ENCODE measurements at places on chromosomes 16 and 17. TPM values are rescaled to one million over a fixed set of nuclear protein-coding genes. Genes with fewer than 3 reads are reported as not detected.

The ITGAD gene
- not detected for total RNA-seq

The EVI2B gene
- total RNA-seq, result 3.0 TPM

The KRT24 gene
- not detected for total RNA-seq

The MT3 gene
- 1.1 TPM for total RNA-seq

The DPEP3 gene
- not detected for total RNA-seq

The CCR7 gene
- total RNA-seq, result 2.5 TPM

The BRICD5 gene
- total RNA-seq, result 6.4 TPM

The CLEC10A gene
- 0.98 TPM for total RNA-seq

The TBC1D3I gene
- not detected for total RNA-seq

The AURKB gene
- 1.7 TPM for total RNA-seq

DNA sequence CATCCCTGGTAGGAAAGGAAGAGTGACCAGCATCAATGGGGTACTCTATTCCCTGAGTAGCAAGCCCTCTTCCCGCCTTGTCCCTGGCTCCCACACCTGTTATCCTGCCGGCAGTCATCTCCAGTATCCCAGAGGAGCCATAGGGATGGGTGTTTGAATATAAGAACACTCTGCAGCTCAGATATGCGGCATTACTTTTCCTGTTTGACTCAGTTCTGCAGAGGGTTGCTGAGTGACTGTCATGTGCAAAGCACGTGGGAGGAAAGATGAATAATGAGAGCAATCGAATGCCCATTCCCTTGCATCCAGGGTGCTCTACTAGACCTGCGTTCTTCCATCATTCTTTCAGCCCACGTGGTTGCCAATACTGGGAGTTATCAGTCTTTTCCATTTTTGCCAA is 115.1 kb downstream of the PRKCB start:
- H3K4me3 ChIP-seq, result no peak overlapping the region
- no peaks in the 10 kb centered on the region for H3K36me3 ChIP-seq
- no peak overlapping the region for H3K27ac ChIP-seq
- no peak for DNase-seq

DNA sequence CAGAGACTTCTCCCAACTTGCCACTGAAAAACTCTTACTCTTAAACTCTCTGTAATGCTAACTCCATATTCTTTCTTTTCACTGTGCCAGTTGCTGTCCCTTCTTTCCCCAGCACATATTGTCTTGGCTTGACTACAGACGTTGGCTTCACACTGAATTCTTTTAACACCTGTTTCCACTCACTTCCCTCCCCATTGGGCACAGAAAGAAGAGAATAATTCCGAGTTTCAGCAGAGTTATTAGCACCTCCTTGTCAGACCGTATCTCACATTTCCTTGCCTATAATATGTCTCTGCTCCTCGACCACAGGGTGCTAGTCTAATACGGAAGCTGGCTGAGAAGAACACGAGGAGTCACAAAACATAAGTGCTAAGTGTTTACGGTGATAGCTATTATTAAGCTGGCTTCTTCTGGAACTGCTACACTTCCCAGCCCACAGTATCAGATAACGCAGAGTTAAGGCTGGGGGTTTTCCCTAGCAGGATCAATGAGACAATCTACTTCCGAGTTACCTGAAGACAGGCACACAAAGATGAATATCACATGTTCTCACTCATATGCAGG is 188.5 kb upstream of the CDH8 start:
- DNase-seq, result no peak
- H3K36me3 ChIP-seq, result no peaks in the 10 kb centered on the region
- no peaks in the 10 kb centered on the region for H3K27me3 ChIP-seq
- no peaks in the 10 kb centered on the region for H3K4me1 ChIP-seq
- no peak overlapping the region for H3K27ac ChIP-seq

- no peak overlapping the region for H3K27ac ChIP-seq
- no peaks in the 10 kb centered on the region for H3K36me3 ChIP-seq
- H3K4me1 ChIP-seq, result peaks cover 9% of the 10 kb centered on the region
- no peak for DNase-seq
Measured at GRCh38 chr17:61416211-61416539, 16.5 kb downstream of the TBX2 start.

- no peaks in the 10 kb centered on the region for H3K4me1 ChIP-seq
- no peak overlapping the region for H3K27ac ChIP-seq
- DNase-seq, result no peak
- no peaks in the 10 kb centered on the region for H3K36me3 ChIP-seq
- no peaks in the 10 kb centered on the region for H3K27me3 ChIP-seq
- H3K4me3 ChIP-seq, result no peak overlapping the region
Measured at GRCh38 chr17:45982791-45983613, 16.0 kb upstream of the STH start.

GRCh38 chr16:51449441-51449840 is 298.4 kb upstream of the SALL1 start:
- DNase-seq, result no peak
- H3K4me1 ChIP-seq, result no peaks in the 10 kb centered on the region
- no peak overlapping the region for H3K27ac ChIP-seq
- H3K4me3 ChIP-seq, result no peak overlapping the region

DNA sequence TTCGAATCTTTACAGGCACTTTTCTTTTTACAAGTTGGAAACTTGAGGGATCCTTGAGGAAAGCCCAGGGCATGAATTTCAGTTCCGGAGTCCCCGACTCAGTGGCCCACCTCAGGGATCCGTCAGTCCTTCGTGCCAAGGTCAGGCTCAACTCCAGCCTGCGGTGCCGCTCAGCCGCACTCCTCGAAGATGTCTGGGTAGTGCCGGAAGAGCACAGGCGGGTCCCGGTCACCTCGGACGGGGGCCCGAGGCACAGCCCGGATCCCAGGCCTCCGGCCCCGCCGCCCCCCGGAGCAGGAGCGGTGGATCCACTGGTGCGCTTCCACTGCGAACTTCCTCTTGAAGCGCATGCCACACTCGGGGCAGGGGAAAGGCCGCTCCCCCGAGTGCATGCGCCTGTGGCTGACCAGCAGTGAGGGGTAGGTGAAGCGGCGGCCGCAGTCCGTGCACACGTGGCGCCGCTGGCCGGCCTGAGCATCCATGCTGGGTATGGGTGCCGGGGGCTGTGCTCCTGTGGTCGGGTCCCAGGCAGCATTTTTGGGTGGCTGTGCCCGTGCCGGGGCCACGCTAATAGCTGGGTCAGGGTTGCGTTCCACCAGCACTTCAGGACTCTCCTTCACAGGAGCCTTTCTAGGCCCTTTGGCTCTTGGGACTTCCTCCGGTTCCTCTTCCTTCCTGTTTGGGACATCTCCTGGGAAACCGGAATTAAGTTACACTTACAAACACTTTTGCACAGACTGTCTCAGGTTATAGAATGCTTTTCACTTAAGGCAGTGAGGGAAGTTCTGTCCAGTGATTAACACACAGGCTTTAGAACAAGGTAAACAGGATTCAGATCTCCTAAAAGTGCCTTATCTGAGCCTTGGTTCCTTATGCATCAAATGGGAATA is 1.5 kb downstream of the ZNF688 start:
- peaks cover 10% of the 10 kb centered on the region for H3K4me1 ChIP-seq
- H3K36me3 ChIP-seq, result no peaks in the 10 kb centered on the region
- H3K27ac ChIP-seq, result no peak overlapping the region
- H3K27me3 ChIP-seq, result no peaks in the 10 kb centered on the region
- peak; percentile 43 for DNase-seq

GRCh38 chr17:62797959-62798358 is 10.2 kb downstream of the MARCHF10 start:
- no peak overlapping the region for H3K4me3 ChIP-seq
- H3K4me1 ChIP-seq, result peaks cover 2% of the 10 kb centered on the region
- DNase-seq, result no peak
- H3K27me3 ChIP-seq, result no peaks in the 10 kb centered on the region
- no peak overlapping the region for H3K27ac ChIP-seq

DNA sequence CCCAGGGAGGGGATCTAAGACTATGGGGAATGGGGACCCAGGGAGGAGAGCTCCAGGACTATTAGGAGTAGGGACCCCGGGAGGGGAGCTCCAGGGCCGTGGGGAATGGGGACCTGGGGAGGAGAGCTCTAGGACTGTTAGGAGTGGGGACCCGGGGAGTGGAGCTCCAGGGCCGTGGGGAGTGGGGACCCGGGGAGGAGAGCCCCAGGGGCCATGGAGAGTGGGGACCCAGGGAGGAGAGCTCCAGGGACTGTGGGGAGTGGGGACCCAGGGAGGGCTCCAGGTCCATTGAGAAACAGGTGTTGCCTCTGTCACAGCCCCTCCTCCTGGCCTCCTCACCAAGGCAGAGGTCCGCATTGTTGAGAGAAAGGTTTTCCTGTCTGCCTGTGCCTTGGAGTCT is 16.0 kb downstream of the MPRIP start:
- H3K27me3 ChIP-seq, result no peaks in the 10 kb centered on the region
- H3K4me3 ChIP-seq, result no peak overlapping the region
- no peaks in the 10 kb centered on the region for H3K36me3 ChIP-seq
- no peak overlapping the region for H3K27ac ChIP-seq

DNA sequence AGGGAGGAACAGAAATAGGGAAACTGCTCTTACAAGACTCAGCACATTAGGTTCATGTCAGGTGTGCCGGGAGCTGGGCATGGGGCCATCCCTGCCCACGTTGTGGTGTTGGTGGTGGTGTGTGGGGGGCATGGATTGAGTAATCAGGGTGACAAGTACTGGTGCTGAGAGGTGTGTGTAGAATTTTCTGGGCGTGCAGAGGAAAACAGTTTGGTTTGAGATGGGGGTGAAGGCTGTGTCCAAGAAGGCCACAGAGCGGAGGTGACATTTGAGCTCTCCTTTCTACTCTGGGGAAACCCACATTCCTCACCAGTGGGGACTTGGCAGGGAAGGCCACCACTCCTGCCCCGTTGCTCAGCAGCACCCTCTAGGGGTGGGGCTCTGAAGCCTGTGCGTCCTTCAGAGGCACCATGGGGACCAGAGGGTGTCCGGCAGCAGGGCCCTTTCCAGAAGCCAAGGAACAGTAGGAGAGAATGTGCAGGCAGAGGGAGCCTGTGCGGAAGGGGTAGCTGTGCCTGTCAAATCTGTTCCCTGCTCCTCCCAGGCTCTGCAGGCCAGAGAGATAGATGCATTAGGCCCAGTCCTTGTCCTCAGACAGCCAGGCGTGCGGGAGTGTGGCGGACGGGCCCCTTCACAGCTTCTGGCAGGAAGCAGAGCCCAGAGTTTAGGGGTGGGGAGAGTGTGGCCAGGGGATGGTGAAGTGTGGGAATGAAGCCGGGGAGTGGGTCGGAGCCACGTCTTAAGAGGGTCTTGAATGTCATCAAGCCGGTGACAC is 48.7 kb upstream of the GSE1 start:
- H3K27ac ChIP-seq, result no peak overlapping the region
- no peak overlapping the region for H3K4me3 ChIP-seq
- no peaks in the 10 kb centered on the region for H3K36me3 ChIP-seq
- no peaks in the 10 kb centered on the region for H3K27me3 ChIP-seq
- peaks cover 6% of the 10 kb centered on the region for H3K4me1 ChIP-seq

- no peak overlapping the region for H3K4me3 ChIP-seq
- no peaks in the 10 kb centered on the region for H3K36me3 ChIP-seq
- no peaks in the 10 kb centered on the region for H3K27me3 ChIP-seq
- no peak overlapping the region for H3K27ac ChIP-seq
- no peak for DNase-seq
- no peaks in the 10 kb centered on the region for H3K4me1 ChIP-seq
Measured at GRCh38 chr16:68426347-68426652, 22.0 kb downstream of the SMPD3 start.

DNA sequence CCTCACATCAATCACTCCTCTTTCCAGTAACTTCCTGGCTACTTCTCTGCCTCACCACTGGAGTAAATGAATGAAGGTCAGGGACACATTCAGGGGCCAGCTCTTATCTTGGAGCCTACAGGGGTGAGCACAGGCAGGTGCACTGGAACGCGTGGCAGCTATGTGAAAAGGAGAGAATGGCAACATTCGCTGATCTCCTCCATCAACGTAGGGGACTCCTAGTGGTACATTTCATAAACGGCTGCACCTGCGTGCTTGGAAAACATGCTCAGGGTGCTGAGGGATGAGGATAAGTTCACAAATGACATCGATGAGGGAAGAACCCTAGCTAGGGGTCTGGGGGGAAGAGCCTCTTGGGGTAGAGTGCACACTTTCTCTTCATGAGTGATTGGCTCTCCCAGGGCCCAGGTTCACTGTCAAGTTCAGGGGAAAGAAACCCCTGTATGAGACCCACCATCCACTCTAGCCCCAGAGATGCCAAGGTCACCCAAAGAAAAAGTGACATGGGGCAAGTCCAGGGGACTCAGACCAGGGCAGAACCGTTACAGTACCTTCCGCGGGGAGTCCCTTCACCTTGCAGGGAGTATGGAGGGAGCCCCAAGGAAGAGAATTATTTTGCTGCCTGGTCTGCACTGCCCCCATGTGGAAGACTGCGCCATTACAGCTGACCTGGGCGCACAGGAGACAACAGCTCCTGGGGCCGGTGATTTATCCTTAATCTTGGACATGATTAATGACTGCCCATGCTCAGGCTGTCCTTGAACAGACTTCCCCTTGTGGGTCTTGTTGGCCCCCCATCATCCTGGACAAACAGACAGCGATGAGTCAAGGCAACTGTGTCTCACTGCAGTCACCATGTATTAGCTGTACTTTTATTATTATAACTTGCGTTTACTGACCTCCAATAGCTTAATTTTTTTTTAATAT is 30.1 kb downstream of the VAC14 start:
- H3K36me3 ChIP-seq, result no peaks in the 10 kb centered on the region
- peak; percentile 83 for DNase-seq
- H3K27ac ChIP-seq, result no peak overlapping the region
- no peaks in the 10 kb centered on the region for H3K27me3 ChIP-seq
- no peak overlapping the region for H3K4me3 ChIP-seq

GRCh38 chr17:32659419-32659842 is 172.6 kb downstream of the CDK5R1 start:
- no peak overlapping the region for H3K4me3 ChIP-seq
- peaks cover 16% of the 10 kb centered on the region for H3K4me1 ChIP-seq
- no peaks in the 10 kb centered on the region for H3K36me3 ChIP-seq
- H3K27me3 ChIP-seq, result no peaks in the 10 kb centered on the region
- peak; percentile 72 for DNase-seq

DNA sequence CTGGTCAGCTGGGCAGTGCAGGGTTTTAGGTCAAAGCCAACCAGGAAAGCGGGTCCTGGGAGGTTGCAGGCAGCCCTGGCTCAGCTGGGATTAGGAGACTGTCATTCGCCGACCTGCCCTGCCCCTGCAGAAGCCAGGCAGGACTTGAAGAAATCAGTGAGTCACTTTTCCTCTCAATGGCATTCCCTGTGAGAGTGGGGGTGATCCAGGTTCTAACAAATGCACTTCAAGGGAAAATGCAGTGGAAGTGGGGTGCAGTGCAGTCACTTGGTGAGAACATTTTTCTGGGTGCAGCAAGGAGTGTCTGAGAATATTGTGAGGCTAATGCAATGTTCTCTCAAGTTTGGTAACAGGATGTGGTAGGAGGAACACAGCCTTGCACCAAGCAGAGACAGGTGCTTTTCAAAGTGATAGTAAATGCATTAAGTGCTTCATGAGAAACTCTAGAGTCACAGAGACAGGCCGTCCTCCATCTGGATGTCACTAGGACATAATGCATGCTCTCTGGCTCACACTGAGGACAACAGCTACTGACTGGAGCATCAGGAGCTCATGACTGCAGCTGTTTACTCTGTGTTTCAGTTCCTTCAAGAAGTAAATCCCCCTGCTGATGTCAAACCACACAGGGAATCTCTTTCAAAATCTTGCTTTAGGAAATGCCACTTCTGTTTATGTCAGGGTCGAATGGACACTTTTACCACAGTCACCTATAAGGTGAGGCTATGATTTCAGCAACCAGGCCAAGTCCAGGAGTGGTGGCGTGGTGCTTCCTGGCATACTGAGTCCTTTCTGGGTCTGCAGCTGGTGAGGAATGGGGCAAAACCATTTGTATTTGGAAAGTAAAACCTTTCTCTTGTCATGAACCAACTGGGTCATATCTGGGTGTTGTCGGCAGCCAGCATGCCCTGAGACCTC is 16.7 kb downstream of the CDK5R1 start:
- no peak overlapping the region for H3K27ac ChIP-seq
- DNase-seq, result no peak
- H3K4me1 ChIP-seq, result no peaks in the 10 kb centered on the region

Measured in ovary (tissue), 10 donors.